ENCODE measurements at places on chromosomes 2 and 18.

- no peak for DNase-seq
Measured at GRCh38 chr2:239826376-239826775, 198.8 kb downstream of the NDUFA10 start.

- DNase-seq = no peak
Measured at GRCh38 chr18:27808683-27809082, 368.2 kb downstream of the CDH2 start.

GRCh38 chr2:128456281-128456680, 137.6 kb upstream of the HS6ST1 start:
- no peak for DNase-seq

DNA sequence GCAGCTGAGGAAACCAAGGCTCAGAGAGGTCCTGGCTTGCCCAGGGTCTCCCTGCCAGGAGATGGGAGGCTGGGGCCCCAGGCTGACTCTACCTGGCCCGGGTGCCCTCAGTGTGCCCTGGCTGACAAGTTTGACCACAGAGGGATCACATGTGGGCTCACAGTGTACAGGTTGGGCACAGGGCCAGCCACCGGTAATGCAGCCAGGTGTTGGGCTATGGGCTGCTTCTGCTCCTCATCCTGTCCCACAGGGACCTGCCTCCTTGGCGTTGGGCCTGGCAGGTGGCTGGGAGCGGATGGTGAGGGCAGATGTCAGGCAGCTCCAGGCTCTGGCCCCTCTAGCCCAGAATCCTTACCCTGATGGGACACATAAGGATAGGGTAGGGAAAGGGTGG, 250.5 kb downstream of the LOXHD1 start:
- DNase-seq = no peak

- peak; percentile 43 for DNase-seq
Measured at GRCh38 chr2:54176577-54176976, 61.2 kb downstream of the ACYP2 start.

- no peak for DNase-seq
Measured at GRCh38 chr18:23669804-23670405, 7.2 kb upstream of the ANKRD29 start.

GRCh38 chr2:33219850-33220275, 256.6 kb upstream of the RASGRP3 start:
- DNase-seq = peak; percentile 44

DNA sequence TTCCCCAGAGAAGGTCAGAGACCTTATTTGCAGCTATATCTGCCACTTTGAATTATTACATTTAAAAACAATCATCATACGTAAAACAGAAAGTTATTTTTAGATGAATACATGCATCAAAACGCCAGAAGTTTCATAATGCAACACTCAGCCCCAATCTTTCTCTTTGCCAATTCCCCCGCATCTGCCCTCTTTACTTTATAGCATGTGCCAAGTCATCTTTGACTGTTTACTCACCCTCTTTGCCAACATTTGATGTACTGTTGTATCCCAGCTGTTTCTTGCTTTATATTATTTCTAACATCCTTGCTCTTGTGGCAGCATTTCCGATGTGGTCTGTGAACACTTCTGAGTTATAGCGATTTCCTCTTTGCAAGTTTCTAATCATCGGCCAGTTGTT, 86.2 kb downstream of the CRIM1 start:
- peak; percentile 88 for DNase-seq

GRCh38 chr18:25314151-25314837, 37.7 kb downstream of the ZNF521 start:
- no peak for DNase-seq

DNA sequence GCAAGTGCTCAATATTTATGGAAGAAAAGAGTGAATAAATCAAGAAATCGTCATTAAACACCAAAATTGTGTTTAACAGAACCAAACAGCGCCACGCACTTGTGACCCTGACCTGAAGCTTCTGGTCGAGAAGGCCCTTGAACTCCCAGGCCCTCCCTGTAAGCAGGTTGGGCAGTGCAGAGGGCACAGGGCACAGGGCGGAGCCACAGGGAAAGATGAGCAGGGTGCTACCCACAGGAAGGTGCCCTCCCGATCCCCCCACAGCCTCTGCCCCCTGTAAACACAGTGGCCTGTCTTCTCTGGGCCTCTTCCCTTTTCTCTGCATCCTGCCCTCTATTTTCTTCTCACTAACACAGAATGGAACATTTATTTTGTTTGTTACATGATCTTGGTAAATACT, 16.9 kb upstream of the TUBB6 start:
- DNase-seq = no peak

All from foreskin fibroblast (primary cell).